ENCODE measurements at places on chromosomes 11 and 22.

DNA sequence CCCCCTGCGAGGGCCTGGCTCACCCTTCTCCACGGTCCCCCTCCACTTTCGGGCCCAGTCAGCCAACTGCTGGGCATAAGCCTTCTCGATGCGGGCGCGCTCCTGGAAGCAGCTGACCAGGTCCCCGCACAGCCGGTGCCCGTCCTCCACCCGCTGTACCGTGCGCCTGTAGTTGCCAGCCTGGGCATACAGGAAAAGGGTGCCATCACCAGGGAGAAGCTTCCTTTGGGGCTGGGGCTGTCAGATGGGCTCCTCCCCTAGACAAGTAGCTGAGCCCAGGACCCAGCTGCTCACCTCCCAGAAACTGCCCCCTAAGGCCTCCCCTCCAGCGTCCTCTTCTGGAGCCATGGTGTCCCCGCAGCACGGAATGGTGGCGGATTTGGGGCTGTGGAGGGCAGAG, 3.9 kb downstream of the PACSIN3 start:
- no peak for DNase-seq

GRCh38 chr11:36149538-36150242, 139.5 kb downstream of the COMMD9 start:
- DNase-seq, result peak; percentile 97

DNA sequence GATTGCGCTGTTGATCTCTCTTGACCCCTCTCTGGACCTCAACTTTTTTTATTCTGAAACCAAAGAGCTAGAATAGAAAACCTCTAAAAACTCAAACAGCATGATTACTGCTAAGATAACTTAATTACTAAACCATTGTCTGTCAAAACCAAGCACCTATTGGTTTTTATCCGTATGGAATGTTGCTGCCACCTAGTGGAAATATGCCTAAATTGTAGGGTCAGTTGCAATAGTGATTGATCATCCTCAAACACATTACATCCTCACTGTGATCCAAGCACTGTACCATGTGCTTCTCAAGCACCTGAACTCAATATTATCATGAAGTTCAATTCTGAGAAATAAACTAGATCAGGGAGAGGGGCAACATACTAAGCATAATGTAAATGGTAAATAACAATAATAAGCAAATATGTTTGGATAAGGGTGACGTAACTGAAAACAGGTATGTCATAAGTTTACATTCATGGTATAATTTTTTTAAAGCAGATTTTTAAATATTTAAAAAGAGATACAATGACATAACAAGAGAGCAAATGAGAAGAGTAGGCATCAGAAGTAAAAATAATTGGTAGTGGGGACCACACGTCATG, 3.8 kb upstream of the OR5A2 start:
- peak; percentile 14 for DNase-seq

- DNase-seq, result no peak
Observed at GRCh38 chr11:79259800-79260199, 181.0 kb downstream of the TENM4 start.

Measured in fibroblast of skin of left quadriceps (primary cell).